ENCODE measurements at places on chromosomes 2 and 18.

DNA sequence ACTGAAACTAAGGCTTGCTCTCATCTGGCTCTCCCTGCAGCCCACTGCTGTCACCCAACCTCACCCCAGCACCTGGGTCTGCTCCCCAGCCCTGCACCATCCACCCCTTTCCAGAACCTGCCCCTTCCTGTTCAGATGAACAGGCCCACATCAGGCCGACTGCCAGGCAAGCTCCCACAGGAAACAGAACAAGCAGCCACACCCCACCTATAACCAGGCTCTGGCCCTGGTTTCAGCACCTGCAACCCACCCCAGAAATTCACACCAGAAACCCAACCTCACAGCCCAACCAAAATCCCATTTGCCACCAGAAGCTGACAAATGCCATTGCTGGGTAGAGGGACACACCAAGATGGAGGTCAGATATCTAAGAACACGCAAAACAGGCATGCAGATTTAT, 159.2 kb upstream of the ID2 start:
- DNase-seq, result no peak

GRCh38 chr2:24015562-24016375, 5.9 kb downstream of the MFSD2B start:
- DNase-seq, result peak; percentile 79

- DNase-seq, result peak; percentile 44
Measured at GRCh38 chr2:46150445-46150955, 146.7 kb upstream of the EPAS1 start.

DNA sequence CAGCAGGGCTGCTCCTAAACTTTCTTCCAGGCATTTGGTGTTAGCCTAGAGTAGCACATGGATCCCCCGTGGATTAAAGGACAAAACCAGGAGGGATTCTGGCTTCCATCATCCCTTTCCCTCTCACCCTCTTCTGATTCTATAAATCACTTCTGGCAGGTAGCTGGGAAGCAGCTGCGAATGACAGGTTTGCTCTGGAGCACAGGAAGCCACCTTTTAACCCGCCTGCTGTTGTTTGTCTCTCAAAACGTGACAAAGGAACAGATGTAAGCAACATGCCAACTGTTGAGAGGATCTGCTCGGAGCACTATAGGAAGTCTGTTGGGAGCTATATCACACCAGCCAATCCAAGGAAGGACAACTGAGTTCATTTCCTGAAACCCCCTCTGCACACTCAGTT, 101.9 kb downstream of the ACTR2 start:
- DNase-seq, result no peak

DNA sequence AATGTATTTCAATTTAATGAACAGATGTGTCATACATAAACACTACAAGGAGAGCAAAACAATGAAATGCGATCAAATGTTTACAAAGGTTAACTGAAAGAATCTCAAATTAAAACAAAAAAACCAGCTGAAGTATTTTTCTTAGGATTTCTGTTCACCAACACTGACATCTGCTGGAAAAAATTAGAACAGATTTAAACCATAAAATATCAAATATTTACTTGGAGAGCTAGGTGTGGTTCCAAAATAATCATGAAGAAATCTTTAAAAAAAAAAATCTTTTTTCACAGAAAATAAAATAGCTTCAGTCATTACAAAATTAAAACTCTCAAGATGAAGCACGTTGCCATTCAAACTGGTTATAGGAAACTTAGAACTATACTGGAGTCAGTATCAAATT, 13.8 kb downstream of the MMADHC start:
- DNase-seq, result no peak

DNA sequence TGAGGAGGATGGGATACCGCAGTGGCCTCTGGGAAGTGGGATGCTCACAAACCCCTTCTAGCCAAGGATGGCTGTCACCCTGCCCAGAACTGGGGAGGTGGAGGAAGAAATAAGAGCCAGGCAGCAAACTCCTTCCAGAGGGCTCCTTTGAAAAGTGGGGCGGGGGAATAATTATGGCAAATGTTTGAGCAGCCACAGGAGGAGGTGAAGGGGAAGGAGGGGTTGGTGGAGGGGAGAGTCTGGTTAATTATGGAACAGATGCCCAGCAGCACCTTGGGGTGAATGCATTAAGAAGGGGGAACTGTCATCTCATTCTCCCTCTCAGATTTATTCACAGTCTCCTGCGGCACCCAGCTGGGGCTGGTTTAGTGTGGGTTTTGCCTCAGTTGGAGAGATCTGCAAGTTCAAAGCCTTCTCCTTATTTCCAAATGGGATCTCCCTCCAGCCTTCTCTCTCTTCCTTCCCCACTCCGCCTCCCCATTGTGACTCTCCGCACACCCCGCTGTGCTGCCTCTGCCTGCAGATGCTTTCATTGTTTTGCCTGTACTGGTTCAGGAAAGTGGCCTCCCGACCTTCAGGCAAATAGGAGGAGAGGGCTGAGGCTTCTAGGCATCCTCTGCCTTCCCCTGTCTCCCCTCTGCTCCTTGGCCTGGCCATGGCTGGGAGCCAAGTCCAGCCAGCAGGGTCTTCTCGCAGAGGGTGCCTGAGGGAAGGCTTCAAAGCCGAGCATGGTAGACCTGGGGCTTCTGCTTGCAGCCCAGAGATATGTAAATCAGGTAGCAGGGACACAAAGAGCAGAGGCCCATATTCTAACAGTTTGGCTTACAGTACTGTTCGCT, 457.2 kb upstream of the MEX3C start:
- no peak for DNase-seq

- peak; percentile 30 for DNase-seq
Measured at GRCh38 chr2:3193443-3194330, 183.9 kb downstream of the EIPR1 start.

- DNase-seq, result no peak
Measured at GRCh38 chr2:138066139-138066806, 102.0 kb downstream of the HNMT start.

GRCh38 chr2:157217409-157217808, 40.1 kb upstream of the GALNT5 start:
- no peak for DNase-seq

DNA sequence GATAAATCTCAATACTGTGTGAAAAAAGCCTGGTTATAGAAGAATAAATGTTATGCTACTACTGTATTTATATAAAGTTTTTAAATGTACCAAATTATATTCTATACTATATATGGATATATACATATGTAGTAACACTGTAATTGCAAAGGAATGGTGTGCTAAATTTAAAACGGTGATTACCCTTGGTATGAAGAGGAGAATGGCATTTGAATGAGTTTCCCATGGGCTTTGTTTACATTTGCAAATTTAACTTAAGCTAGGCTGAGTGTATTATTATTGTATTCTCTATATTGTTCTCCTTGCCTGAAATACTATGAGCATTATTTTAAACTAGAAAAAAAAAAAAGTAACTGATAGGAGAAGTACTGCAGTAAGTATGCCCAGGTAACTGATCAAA, 4.7 kb upstream of the SP3 start:
- peak; percentile 66 for DNase-seq

GRCh38 chr2:88307817-88308216, 137.7 kb downstream of the THNSL2 start:
- no peak for DNase-seq

- DNase-seq, result no peak
Measured at GRCh38 chr2:128617661-128618060, 299.0 kb upstream of the HS6ST1 start.

DNA sequence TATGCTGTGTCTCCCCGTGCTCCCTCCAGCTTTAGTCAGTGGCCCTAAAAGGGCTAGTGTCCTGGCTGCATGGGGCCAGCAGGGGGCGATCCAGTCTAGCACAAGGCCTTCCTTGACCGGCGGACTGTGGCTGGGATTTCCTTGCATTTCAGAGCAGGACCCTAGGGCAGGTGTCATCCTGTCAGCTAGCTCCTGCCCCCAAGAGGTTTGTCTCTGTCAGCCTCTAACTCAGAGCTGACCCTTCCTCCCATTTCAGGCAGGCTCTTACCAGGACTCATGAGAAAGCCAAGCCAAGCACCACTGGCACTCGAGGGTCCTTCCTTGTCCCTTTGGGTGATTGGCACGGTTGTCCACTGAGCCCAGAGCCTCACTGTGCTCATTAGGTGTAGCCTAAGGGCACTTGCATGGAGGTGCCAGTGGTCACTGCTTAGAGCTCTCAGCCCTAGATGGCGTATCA, 140.3 kb downstream of the RPIA start:
- DNase-seq, result peak; percentile 5

- no peak for DNase-seq
Measured at GRCh38 chr2:60091266-60091665, 462.2 kb downstream of the BCL11A start.

DNA sequence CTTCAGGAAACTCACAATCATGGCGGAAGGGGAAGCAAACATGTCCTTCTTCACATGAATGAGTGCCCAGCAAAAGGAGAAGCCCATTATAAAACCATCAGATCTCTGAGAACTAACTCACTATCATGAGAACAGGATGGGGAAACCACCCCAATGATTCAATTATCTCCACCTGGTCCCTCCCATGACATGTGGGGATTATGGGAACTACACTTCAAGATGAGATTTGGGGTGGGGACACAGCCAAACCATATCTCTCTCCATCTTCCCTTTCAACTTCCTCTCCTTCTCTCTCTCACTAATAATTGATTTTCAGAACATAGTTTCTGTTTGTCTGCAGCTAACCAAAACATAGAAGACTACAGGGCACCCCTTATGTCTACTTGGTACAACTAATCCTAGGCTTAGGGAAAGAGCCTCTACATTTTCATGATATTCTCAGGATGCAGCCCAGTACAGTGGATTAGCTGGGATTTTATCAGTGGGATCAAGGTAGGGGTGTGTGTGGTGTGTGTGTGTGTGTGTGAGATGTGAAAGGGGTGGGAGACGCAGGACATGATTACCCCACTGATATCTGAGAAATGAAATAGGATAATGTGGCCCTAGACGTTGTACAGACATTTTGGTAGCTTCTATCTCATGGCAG, 2.8 kb upstream of the ATF2 start:
- no peak for DNase-seq

DNA sequence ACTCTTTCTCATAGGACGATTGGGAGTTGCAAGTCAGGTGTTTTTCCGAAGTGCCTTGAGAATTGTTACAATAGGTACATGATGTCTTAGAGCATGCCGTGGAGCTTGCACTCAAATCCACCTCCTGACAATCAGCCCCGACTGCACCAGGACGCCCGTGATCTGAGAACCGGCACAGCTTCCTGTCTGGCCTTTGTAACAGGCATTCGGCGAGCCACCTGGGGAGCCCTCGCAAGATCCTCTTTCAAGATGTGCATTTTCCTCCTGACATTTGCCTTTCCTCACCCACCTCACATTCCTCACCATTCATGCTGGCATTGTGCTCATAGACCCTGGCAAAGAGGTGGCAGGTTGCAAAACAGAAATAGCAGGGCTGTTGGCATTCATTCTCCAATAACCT, 427.3 kb downstream of the GALR1 start:
- DNase-seq, result no peak

DNA sequence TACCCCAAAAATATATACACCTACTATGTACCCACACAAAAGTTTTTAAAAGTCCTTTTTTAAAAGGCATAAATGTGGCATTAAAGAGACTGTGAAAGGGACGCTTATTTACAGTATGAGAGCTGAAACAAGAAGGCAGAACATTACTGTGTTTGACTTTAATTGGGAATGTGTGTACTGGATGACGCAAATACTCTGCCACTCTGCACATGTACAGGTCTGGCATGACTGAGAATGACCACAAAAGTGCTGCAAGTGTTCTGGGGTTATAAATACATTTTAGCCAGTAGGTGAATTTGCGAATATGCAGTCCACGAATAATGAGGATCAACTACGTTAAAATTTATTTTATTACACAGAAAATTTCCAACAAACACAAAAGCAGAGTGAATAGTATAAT, 11.4 kb downstream of the DARS1 start:
- DNase-seq, result no peak

DNA sequence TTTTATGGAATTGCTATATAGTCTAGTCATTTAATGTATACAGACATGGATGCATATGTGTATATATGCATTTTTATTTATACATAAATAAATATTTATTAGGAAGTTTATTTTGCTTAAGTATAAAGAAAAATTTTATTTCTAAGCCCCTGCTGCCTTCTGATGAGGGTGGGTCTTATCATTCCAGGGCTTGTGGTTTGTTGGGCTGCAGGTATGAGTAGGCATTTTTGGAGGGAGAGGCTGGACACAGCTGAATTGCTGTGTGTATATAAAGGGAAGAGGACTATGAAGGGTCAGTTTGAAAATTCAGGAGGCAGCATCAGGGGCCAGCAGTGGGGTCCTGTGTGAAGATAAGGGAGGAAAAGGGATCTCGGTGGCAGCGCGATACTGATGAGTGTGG, 189.4 kb downstream of the TMEM182 start:
- DNase-seq, result no peak

GRCh38 chr18:2716394-2717326, 61.1 kb downstream of the SMCHD1 start:
- DNase-seq, result no peak

DNA sequence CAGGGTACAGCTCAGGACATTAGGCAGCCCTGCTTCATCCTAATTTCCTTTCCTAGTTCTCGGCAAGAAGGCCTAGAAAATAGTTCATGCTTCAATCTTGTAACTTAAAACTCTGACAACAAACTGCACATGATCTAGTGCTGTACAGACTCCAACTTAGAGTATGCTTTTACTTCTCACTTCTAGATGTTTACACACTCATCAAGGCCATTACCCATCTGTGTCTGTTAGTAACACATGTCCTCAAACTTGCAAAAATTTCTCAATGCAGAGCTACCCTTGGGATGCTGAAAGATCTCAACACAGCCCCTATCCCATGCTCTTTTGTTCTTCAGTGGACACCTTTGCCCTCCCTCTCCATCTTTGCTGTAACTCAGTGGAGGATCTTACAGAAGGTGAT, 252.0 kb downstream of the OSR1 start:
- no peak for DNase-seq

GRCh38 chr2:39394516-39394961, 42.5 kb downstream of the MAP4K3 start:
- DNase-seq, result no peak

- no peak for DNase-seq
Measured at GRCh38 chr2:152335726-152336118, 748 bp downstream of the FMNL2 start.

- no peak for DNase-seq
Measured at GRCh38 chr2:212359425-212360067, 179.1 kb downstream of the ERBB4 start.

GRCh38 chr18:73261923-73262322, 394.1 kb upstream of the NETO1 start:
- DNase-seq, result no peak

- no peak for DNase-seq
Measured at GRCh38 chr2:163324677-163325076, 411.1 kb downstream of the FIGN start.

DNA sequence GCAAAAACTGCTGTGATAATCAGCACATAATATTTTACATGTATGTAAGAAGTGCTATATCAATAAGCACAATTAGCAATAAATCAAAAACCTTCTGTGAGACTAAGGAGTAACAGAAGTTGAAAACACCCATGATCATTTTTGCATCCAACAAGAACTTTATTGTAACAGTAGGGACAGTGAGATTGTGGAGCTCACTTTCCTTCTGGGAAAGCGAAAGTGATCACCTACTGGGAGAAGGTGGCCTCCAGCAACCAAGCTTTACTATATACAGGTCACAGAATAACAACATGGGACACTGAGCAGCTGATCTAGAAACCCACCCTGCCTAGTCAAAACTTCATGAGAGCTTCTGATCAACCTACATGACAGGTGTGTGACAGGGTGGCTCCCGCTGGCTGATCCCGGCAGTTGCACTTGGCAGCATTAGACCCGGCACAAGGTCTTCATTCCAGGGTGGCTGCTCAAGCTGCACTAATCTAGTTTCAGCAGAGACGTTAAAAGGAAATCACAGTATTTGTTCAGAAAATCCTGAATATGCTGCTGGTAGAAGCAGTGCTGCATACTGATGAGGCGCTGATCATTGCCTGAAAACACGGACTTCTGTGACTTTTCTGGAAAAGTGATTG, 63.5 kb upstream of the ARL5A start:
- DNase-seq, result no peak

Measured in foreskin fibroblast (primary cell).